SJSA1 (cell line): ENCODE measurements at places on chromosomes 5 and 9. TPM values are rescaled to one million over a fixed set of nuclear protein-coding genes. Genes with fewer than 3 reads are reported as not detected.

Gene PDE6A
- total RNA-seq: 0.05 TPM in 1 of 2 replicates, not detected in the other

Gene CTXN3
- not detected in 2 replicates for total RNA-seq

Gene LCN9
- total RNA-seq: not detected in 2 replicates

Gene OTP
- not detected in 2 replicates for total RNA-seq

Gene WDR70
- total RNA-seq: 28.4 and 34.9 TPM in 2 replicates

Gene NRG2
- total RNA-seq: not detected in 2 replicates

Gene AP3B1
- total RNA-seq: 31.7 and 56.9 TPM in 2 replicates

Gene SAXO1
- total RNA-seq: not detected in 2 replicates

Gene FAM151B
- total RNA-seq: 2.1 and 3.9 TPM in 2 replicates

Gene SOHLH1
- total RNA-seq: not detected in 2 replicates

DNA sequence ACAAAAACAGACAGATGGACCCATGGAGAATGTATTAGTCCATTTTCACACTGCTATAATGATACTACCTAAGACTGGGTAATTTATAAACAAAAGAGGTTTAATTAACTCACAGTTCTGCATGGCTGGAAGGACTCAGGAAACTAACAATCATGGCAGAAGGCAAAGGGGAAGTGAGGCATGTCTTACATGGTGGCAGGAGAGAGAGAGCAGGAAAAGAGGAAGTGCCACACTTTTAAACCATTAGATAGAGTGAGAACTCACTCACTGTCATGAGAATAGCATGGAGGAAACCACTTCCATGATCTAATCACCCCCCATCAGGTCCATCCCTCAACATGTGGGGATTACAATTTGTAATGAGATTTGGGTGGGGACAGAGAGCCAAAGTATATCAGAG, 808.9 kb downstream of the CDH12 start:
- no peak for DNase-seq

DNA sequence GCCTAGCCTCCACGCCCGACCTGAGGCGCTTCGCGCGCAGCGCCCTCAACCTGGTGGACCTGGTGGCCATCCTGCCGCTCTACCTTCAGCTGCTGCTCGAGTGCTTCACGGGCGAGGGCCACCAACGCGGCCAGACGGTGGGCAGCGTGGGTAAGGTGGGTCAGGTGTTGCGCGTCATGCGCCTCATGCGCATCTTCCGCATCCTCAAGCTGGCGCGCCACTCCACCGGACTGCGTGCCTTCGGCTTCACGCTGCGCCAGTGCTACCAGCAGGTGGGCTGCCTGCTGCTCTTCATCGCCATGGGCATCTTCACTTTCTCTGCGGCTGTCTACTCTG, 1.4 kb downstream of the KCNV2 start:
- no peak for DNase-seq

DNA sequence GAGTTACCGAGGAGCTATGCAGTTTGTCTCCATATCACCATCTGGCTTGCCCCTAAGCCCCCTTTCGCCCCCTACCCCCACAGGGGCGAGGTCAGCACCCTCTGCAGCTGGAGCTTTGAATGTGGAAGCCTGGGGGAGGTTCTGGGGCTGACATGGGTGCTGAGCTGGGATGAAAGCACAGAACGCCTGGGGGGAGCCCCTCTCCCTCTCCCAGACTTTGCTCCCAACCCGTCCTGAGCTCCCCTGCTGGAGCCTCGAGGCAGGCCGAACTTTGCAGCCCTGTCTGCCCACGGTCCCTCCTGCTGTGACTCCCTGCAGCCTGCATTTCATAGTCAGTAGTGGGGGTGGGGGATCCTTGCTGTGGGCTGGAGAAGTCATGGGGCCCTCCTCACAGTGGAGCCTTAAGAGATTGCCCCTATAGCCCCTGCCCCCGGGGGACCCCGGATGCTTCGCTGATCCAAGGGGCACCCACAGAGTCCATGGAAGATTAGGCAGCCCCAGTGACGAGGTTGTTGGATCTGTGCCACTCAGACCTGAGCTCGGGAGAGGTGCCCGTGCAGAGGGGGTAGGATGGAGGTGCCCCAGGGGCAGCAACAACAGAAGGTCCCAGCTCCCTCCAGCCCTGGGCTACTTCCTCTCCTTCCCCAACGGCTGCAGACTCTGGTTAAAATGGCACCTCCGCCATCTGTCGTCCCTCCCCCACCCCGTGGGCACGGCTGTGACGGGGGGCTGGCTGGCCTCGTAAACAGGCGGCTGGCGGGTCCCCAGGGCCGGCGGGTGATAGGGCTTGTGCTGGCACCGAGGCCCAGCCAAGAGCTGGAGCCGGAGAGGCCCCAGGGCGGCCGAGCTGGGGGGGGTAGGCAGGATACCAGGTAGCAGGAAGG, 162.0 kb downstream of the C9orf50 start:
- DNase-seq: no peak

DNA sequence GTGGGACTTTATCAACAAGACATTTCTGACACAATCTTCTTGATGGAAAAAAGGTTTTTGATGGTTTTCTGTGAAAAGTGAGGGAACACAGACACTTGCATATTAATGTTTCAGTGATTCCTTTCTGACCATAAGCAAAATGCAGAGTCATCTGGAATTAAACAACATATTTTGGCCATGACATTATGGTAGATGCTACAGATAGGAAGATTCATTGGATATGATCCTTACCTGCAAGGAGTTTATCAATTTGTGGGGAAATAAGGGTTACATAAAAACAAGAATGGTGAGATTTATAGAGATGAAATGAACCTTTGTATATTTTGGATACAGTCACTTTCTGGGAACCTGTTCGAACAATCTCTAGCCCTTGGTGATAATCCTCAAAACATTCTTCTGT, 155.3 kb upstream of the GNA14 start:
- no peak for DNase-seq

DNA sequence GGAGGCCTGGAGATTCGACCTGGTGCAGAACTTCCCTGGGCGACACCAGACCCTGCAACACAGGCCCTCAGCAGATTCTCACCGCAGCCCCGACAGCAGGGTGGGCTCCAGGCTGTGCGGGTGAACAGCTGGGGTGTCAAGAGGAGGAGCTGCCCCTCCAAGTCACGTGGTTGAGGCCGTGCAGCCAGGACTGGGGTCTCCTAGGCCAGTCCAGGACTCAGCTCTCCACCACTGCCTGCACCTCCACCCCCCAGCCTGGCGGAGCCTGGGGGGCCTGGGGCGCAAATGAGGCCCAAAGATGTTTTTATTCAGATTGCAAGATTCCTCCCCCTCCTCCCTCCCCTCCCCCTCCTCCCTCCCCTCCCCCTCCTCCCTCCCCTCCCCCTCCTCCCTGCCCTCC, 9.2 kb upstream of the AGPAT2 start:
- no peak for DNase-seq

DNA sequence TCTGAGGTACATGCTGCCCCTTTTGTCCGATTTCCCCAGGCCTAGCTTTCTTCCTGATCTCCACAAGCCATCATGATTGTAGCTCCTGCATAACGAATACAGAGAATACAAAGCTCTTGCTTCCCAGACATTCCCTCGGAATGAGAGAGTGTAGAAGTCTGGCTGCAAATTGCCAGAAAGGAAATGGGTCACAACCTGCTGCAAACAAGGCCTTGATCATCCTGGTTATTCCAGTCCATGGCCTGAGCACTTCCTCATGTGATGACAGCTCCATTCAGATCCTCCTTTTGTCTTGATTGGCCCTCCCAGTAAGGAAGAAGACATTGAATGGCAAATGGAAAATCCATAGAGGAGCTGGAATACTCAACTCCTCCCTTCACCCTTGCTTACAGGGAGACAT, 136.0 kb upstream of the ADRA1B start:
- DNase-seq: no peak

GRCh38 chr9:95047452-95048224, 269.9 kb downstream of the FANCC start:
- no peak for DNase-seq

DNA sequence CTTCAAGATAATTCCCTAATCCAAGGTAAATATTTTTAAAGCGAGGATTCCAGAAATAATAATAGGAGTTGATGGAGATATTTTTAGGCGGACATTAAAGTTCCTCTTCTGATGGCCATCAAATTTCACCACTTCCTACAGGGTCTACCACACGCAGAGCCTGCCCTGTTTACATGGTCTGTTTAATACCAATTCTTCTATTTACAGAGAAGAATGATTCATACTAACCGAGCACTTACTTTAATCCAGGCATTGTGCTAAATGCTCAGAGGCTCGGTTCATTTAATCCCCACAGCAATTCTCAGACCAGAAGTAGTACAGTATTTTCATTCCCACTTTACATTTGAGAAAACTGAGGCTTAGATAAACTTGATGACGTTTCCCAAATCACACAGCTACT, 3.0 kb upstream of the ITGA1 start:
- DNase-seq: peak; percentile 65

DNA sequence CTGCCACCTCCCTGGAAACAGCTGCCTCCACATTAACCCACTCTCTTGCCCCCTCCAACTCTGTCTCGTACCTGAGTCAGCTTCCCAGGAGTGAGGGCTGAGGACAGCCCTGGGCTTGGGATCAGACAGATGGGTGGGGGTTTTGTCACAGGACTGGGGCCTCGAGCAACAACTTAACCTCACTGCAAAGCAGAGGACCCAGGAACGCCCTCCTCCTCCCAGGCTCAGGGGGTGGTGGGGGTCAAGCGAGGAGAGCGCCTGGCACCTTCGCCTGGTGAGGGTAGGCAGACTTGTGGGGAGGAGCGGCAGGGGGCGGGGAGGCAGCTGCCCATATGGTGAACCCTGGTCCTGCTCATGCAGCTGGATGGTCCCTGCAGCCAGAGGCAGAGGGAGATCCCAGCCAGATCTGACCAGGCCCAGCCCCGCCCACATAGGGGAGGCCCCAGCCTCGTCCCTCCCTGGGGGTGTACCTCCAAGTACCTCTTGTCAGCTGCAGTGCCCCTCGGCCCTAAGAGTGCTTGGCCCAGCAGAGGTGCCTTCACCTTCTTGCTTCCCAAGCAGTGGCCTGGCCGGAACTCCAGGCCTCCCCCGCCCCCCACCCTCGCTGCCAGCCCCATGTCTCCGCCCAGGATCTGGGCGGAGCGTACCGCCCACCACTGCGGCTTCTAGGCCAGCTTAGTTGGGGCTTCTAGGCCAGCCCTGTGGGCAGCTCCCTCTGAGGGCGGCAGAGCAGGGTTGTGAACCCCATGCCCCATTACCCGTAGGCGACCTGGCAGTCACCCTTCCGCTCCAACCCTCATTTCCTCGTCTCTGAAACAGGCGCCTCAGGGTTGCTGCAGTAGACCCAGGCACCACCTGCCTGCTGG, at the start of gene SARDH:
SARDH (minus strand) TSS at position 579 of the 866 bp plus-strand sequence. CDS start 4,179 bp downstream, outside the sequence.
- DNase-seq: peak; percentile 60

DNA sequence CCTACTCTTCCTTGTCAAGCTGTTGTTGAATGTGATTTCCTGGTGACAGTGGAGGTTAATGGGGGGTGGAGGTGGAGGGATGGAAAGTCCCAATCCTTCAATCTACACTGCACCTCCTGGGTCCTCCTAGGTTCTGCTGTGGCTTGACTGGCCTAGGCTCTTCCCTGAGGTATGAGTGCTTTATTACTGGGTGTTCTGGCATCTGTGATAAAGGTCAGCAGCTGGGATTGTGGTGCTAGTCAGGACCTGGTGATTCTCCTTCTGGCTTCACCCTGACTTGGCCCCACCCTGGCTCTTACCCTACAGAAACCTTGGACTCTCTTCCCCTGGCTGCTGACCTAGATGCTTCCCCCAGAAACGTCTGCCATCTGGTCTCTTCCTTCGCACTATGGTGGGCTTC, 194.3 kb downstream of the ARHGEF28 start:
- no peak for DNase-seq

- peak; percentile 33 for DNase-seq
Measured at GRCh38 chr5:36944607-36945225, 68.1 kb downstream of the NIPBL start.

- no peak for DNase-seq
Measured at GRCh38 chr5:59522201-59522831, 371.2 kb downstream of the PDE4D start.

GRCh38 chr5:151477101-151477500, 29.7 kb downstream of the SLC36A1 start:
- DNase-seq: no peak

DNA sequence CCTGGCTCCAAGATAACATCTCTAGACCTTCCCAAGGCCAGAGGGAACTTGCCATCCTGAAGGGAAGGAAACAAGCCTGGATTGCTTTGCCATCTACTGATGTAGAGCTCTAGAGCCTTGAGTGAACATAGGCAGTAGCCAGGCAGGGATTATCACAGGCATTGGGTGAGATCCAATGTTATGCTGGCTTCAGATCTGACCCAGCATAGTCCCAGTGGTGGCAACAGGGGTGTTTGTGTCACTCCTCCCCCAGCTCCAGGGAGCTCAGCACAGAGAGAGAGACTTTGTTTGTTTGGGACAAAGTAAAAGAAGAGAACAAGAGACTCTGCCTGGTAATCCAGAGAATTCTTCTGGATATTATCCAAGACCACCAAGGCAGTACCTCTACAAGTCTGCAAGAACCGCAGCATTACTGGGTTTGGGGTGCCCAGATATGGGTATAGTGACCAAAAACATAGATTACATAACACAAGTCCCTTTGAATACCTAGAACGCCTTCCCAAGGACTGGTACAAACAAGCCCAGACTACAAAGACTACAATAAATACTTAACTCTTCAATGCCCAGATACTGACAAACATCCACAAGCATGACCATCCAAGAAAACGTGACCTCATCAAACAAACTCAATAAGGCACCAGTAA, 137.6 kb upstream of the DAPK1 start:
- peak; percentile 78 for DNase-seq

DNA sequence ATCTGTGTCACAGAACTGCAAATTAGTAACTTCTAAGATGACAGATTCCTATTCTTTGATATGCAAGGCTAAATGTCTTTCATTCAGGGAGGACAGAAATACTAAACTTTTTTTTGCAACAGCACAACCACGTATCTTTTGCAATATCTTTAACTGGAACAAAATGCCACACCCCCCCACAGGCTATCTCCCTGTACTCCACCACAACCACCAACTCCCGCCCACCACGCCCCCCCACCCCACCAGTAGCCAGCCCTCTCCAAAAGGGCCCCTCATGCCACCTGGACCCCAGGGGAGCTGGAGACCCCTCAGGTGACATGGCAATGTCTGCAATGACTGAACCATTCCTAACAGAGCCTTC, 131.8 kb downstream of the ROR2 start:
- no peak for DNase-seq

DNA sequence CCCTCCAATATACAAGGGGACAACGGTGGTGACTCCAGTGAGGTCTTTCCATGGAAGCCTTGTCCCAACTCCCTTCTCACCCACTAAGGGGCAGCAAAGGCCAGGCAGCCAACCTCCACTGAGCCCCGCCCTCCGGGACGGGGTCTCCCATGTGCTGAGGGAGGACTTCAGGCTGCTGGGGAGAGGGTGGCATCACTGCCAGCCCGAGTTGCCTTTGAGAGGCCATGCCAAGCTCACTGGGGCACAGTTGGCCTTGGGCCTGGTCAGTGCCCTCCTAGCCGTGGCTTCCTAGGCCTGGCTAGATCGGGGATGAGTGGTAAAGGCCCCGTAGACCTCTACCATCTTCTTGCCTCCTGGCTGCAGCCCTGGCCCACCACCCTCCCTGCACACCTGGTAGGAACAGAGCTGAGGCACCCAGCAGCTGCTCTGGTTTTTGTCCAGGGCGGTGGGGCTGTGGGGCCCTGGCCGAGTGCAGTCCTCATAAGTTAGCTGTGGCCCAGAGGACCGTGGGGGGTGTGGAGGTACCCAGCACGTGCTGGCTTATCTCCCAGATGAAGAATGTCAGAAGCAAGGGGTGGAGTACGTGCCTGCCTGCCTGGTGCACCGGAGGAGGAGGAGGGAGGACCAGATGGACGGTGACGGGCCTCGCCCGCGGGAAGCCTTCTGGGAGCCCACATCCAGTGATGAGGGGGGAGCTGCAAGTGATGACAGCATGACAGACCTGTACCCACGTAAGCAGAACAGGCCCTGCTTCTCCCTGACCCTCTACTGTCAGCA, 3.2 kb downstream of the SURF2 start:
- no peak for DNase-seq

GRCh38 chr5:41748631-41749030, 121.6 kb downstream of the OXCT1 start:
- DNase-seq: no peak
